ENCODE measurements at places on chromosomes 1 and 21.

DNA sequence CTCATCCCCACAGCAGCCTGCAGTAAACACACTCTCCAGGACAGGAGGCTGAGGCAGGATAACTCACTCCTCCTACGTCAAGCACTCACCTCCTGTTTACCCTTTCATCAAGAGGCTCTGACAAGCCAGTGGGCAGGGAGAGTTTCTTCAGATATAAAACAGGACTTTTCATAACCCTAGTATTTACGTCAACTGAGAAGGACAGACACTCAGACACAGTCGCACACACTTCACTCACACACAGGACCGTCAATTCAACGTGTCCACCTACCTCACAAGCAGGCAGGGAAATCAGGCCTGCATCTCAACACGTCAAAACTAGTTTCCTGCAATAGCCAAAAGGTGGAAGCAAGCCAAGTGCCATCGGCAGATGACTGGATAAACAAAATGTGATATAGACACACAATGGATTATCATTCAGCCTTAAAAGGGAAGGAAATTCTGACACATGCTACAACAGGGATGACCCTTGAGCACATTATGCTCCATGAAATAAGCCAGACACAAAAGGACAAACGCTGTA lies 48.6 kb downstream of the ITPKB start:
- DNase-seq, result peak; percentile 56

DNA sequence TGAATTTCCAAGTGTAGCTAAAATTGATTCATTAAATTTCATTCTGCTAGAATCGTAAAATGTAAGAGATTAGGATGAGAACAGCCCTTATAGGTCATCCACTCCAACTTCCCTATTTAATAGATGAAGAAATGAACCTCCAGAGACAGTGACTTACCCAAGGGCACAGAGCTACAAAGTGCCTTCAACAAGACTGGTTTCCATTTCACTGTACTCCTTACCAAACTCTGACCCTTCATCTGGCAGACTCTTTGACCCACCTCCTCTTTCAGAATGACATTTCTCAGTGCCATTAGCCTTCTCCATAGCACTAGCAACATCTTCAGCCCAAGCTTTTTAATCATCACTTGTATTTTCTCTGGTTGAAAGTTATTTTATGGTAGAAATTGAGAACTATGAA lies 161.3 kb downstream of the NEK7 start:
- no peak for DNase-seq

GRCh38 chr1:6672558-6672957 lies 29.1 kb downstream of the DNAJC11 start:
- no peak for DNase-seq

GRCh38 chr1:159274631-159275030 lies 27.5 kb upstream of the FCER1A start:
- no peak for DNase-seq

- DNase-seq, result peak; percentile 51
Measured at GRCh38 chr1:155858800-155859233, 550 bp upstream of the SYT11 start.

DNA sequence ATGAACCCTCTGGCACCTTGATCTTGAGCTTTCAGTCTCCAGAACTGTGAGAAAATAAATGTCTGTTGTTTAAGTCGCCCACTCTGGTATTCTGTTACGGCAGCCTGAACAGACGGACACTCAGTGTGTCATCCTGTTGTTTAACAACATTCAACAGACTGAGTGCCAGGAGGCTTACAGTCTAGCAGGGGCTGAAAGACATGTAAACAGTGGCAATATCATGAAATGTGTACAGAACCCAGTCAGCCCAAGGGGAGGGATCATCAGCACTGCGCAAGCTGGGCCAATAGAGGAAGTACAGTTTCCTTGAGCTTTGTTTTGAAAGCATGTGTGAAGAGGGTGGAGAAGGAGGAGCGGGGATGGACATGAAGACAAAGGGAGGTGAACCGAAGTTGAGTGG lies 13.6 kb downstream of the DIP2A start:
- DNase-seq, result no peak

DNA sequence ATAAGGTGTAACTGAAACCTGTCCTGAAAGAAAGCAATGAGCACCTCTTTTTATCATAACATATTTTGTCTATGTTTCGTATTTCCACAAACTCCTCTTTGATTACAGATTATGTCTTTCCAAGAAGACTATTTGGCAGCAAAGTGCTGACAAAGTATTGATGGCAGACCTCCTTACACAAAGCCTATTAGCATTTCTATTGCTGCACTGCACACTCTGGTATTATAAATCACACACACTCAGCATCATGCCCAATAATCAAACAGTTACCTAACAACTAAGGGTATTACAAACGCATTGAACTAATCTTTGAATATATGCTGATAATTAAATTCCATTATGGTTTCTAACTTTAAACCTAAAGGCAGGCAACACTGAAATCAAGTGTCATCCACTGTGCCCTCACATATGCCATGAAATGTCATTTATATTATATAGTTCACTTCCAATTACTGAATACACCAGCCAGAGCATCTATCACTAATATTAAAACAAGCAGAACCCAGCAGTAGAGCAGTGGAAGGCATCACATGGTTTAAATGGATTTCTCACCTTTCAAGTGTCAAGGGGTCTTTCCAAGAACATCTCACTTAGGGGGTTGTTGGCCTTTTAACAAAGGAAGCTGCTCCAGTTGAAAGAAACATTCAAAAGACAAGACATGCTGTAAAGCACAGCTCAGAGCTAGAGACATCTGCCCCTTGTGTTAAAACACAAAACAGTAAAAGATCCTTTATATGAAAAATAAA lies 239.1 kb downstream of the RERE start:
- DNase-seq, result no peak

- no peak for DNase-seq
Measured at GRCh38 chr21:38954588-38955004, 148.9 kb downstream of the ETS2 start.

DNA sequence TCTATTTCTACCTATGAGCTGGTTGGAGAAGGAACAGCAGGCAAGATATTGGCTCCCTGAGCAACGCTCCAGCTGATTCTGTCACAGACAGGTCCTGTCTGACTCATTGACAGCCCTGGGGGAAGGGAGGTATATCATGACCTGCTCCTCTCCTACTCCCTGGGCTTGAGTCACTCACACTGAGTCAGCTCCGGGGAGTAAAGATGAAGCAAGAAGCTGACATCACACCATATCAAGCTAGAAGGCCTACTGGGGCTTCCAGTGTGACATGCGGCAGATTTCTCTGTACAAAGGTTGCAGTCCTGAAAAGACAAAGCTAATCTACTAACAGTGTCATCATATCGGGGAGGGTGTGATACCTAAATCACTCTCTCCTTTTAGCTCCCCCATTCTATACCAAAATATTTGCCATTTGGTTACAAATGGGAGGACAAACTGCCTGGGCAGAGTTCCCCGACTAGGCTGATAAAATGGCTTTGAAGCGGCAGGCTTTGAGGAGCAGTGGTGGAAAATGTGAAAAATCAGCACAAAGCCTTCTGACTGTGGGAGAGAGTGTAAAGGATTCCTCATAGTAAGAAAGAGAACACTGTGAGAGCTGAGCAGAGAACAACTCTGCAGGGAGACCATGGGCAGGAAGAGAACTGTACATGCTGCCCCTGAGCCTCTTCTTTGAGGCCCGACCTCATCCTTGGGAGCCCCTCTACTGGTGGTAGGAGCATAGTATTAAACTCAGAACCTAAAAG lies 15.5 kb downstream of the PI4KB start:
- peak; percentile 77 for DNase-seq

GRCh38 chr1:204976646-204977045 lies 66.4 kb upstream of the CNTN2 start:
- no peak for DNase-seq

DNA sequence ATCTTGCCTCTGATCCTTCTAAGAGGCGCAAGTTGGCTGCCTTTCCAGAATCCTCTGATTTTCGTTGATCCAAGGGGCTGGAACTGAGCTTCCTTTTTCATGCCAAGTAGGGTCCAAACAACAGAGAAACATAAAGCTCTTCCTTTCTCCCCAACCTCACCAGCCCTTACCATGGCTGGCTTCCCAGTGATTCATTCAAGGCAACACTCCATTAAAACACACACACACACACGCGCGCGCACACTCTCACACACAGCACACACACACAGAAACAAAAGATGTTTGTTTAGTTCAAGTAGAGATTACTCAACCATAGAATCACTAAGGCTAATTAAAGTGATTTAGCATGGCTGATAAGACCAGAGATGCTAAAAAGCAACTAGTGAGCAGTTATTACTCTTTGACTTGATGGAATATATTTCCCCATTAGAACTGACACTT lies 13.0 kb upstream of the GUCA2A start:
- DNase-seq, result no peak

DNA sequence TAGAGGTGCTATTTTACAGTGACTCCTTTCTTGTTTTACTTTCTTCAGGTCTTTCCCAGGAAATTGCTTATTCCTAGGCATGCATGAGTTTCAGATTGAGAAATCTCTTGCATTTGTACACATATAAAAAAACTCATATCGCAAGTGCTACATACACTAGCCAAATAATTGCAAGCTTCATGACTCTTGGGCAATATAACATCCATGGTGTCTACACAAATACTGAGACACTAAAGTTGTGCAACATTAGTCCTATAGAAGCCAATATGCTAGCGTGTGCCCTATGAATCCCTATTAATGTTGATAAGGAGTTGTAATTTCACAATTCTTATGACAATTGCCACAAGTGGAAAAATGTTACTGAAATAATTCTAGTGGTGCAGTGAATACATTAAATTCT lies 591.0 kb downstream of the ADGRL2 start:
- DNase-seq, result no peak

DNA sequence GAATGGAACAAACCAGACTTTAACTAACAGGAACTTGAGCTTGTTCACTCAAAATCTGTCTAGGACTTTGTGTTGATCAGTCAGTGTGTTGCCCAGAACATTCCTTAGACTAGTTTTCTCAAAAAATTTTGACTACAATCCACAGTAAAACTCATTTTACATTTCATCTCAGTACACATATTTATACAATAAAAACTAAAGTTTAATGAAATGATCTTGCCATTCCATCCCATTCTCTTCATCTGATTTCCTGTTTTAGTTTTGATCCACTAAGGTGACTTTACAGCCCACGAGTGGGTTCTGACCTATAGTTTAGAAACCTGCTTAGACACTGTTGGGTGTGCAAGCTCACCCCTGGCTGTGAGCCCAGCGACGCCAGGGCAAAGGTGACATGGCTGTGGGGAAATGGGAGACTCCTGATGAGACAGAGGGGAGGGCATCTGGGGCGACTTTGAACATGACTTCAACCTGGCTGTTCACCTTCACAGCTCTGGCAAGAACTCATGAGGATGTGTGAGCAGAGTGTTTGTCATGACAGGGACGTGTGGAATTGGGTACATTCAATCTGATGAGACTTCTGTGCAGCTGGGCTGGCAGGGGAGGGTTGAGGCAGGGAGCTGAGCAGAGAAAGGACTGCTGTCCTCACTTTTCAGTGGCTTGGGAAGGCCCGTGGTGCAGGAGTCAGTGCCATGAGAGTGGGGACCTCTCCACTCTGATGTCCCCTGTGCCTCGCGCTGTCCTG lies 40.6 kb downstream of the LHX4 start:
- DNase-seq, result no peak

GRCh38 chr1:42931108-42931539 lies 27.5 kb downstream of the SLC2A1 start:
- DNase-seq, result peak; percentile 66

- no peak for DNase-seq
Measured at GRCh38 chr21:30044447-30045064, 104.8 kb upstream of the GRIK1 start.

DNA sequence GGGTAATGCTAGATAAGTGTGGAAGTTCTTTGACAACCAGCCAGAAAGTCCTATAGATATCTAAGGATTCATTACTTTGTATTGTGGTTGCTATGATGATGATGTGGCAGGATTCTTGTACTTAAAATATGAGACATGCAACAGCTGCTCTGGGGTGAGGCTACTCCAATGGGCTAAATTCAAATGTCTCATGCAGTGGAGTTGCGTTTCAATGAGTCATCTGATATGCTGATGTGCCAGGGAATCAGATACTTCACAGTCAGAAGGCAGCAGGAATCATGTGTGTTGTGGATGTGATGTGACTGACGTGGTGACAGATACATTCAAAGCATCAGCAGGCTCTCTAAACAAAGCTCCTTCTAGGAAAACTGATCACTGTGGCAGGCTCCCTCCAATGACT lies 66.5 kb downstream of the TSEN15 start:
- no peak for DNase-seq

DNA sequence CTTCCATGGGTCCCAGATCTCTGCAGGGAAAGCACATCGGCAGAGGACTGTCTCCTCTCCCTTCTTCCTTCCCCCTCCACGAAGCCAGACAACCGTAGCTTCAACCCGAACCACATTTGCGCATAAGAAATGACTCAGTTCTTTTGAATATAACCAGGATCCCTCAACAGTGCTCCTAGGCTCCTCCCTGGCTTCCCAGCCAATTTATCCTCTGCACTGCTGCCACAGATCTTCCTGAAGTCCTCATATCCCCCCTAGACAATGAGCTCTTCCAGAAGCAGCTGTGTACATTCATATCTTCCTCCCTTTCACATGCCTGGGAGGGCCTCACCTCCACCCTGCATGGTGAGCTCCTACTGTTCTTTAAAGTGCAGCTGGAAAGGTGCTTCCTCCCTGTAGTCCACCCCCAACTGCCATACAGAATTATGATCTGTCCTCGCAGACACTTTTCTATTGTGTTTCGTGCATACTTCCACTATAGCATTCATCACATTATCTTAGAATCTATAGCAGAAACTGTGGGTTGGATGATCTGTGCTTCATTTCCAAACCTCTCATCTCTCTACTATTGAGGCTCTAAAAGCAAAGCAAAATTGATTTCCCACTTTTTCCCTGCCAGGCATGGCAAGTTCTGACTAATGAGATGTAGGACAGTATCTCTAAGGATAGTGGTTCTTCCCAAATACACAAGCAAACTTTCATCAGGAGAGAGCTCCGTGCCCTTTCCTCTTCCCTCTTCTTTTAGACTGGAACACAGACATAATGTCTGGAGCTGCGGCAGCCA lies 179.3 kb upstream of the HMGB4 start:
- no peak for DNase-seq

- DNase-seq, result no peak
Measured at GRCh38 chr1:222967466-222968240, 152.8 kb downstream of the DISP1 start.

GRCh38 chr1:16065269-16065576 lies 8.2 kb downstream of the FAM131C start:
- no peak for DNase-seq

DNA sequence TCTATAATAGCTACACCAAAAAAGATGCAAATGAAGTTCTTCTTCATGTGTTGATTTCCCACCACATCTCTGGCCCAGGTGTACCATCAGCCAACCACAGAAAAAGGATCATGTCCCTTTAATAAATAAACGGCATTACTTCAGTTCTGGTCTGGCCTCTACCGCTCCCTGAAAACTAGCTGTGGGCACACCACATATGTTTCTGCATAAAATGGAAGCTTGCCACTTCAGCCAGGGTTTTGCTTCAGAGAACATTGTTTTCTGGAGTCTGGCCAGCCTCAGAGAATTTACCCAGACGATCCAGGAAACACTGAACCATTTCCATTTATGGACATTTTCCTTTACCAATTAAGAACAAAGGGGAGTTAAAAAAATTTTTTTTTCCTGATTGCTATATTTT lies 5.8 kb upstream of the LAMC2 start:
- DNase-seq, result no peak

All from activated T-cell treated with anti-CD3 and anti-CD28 coated beads, Interleukin-2, amount 50 U/mL, for 24 hours (primary cell).